ENCODE measurements at places on chromosomes 2 and 18.

DNA sequence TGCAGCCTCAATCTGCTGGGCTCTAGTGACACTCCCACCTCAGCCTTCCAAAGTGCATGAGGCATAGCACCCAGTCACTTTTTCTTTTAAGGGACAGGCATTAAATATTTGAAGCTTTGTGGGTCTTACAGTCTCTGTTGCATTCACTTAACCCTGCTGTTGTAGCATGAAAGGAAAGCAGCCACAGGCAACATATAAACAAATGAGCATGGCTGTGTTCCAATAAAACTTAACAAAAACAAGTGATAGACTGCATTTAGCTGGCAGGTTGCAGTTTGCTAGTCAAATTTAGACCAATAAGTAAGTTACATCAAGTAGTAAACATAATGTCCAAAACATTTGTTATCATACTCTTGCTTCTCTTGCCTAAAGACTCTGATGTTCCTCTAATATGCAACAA is 297.3 kb upstream of the MMADHC start:
- DNase-seq = no peak

DNA sequence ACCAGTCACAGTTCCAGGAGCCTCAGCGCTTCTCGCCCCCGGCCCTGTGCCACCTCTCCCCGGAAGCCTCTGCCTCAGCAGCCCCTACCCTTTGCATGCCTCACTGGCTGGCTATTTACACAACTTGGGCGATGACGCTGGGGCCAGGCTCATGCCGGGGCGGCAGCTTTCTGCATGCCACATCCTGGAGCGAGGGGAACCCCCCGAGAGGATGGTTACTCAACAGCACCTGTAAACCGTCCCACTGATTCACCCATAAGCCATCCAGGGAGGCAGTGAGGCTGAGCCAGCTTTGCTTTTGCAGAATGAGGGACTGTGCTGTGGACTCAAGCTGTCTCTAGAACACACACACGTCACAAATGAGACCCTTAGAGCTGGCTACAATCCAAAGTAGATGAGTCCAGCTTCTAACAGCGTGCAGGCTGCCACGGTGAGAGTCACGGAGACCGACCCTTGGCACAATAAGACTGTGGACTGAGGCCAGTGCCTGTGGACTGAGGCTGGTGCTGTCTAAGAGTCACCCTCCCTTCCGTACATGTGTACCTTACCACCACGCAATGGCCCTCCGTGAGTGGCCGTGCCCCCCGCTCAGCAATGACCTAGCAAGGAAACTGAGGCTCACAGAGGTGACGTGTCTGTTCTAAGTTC is 45.6 kb upstream of the ODC1 start:
- DNase-seq = peak; percentile 82

DNA sequence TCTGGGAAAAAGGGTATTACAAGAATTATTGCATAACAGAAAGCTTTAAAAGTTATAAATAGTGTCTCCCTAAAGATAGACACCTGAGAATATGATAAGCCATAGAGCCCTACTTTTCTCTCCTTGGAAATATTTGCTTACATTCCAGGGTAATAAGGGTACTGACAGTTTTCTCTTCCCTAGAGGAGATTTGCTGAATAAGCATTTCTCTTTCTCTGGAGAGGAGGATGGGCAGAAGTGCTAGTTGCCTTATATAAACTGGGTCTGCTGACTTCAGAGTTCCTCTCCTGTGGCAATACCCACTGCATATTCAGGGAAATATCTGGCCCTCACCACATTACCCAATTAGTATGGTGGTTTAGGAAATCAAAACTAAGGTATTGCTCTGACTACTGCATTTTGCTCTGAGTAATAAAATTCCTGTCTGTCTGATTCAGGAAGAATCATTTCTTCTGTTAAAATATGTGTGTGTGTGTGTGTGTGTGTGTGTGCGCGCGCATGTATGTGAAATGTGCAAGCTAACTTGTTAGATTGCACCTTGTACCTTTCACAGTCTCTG is 1391.3 kb downstream of the DSC3 start:
- no peak for DNase-seq

DNA sequence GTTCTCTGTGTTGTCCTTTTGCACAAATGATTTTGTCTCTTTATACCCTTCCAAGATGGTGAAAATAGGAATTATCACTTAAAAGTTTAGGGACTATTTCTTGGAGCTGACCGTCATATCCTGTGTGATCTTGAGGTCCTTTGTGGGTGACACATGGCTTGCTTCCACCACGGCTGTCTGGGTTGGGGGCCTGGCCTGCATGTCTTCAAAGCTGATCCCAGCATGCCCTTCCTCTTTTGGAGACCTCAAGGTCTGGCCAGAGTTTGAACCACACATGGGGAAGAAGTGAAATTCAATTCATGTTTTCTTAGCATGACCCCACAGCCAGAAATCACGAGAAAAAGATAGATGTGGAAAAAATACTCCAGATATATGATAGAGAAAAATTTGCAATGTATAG is 14.0 kb downstream of the SFTPB start:
- no peak for DNase-seq

- no peak for DNase-seq
Observed at GRCh38 chr2:1472350-1472749, 59.1 kb downstream of the TPO start.

DNA sequence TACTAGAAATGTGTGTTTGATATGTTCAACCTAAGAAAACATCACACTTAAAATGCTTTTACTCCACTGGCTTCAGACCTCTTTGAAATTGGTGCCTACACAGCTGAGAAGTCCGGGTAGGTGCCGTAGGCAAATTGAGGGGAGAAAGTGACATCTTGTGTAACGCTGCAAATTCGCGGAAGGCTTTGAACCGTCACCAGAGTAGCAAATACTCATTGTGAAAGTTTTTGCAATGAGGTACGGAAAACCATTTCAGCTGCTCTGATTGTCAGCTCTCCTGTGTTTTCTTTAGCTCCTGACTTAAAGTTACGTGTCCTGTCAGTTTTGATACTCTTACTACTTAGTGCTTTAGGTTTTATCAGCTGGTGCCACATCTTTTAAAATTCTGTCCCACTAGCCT is 224.5 kb downstream of the FAM210A start:
- DNase-seq = no peak

DNA sequence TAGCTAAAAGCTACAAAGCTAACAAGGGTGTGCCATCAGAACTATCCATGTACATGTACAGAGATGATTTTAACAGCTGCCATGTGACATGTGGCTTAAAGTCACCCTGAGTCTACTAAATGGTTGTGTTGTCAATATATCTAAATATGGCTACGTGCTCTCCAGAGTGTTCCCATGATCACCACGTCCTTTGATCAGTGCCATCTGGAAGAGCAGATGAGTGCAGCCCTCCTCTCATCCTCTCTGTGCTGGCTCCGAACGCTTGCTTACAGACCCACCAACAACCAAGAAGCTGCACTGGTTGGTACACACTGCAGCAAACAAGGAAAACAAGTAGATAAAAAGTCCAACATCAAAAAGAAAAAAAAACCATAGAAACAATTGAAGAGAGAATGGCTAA is 88.6 kb upstream of the NARS1 start:
- no peak for DNase-seq

GRCh38 chr2:150483532-150483931 is 3.9 kb downstream of the RND3 start:
- DNase-seq = no peak

- DNase-seq = no peak
Observed at GRCh38 chr2:67772216-67773170, 290.3 kb downstream of the C1D start.

DNA sequence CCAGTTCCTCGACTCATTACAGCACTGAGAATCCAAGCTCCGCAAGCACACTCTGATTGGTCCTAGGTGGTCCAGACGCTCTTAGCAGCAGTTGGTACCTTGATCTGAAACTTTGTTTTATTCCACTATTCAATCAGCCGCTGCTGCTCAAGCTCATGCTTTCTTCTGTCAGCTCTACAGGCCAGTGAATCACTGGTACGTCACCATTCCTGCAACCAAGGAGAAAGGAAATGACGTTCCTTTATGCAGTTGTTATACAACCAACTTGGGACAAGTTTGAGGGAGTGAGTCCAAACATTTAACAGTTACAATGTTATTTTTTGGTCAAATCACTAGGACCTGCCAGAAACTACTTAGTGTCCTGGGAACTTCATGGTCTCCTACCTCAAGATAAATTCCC is 398.8 kb upstream of the TMEFF2 start:
- DNase-seq = no peak

DNA sequence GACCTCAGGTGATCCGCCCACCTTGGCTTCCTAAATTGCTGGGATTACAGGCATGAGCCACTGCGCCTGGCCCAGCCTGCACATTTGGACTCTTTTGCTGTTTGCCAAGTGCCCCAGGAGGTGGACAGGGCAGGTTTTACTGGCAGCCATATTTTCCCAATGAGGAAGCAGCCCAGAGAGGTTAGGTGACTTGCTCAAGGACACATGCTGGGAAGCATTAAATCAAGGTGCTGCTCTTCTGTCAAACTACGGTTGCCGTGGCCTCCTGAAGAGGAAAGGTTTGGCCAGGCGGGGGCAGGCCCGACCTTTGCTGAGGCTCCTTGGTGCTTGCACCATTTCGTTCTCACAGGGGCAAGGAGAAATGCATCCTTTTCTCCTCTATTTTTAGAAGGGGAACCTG is 44.0 kb downstream of the DNMT3A start:
- DNase-seq = no peak
